NCI-H460 (cell line): ENCODE measurements at places on chromosomes 4 and X. TPM values are rescaled to one million over a fixed set of nuclear protein-coding genes. Genes with fewer than 3 reads are reported as not detected.

DNA sequence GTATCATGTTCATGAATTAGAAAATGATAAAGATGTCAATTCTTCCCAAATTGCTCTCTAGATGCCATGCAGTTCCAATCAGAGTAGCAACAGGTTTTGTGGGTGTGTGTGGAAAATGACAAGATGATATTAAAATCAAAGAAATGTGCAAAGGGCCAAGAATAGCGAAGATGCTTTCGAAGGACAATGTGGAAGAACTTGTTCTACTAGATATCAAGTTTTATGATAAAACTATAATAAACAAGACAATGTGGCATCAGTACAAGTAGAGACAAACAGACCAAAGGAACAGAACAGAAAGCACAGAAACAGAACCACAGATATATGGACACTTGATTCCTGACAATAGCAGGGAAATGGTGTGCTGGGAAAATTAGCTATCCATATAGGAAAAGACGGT is 9.0 kb downstream of the TAB3 start:
- no peak for DNase-seq

GRCh38 chrX:101362116-101362515 is 13.6 kb upstream of the TIMM8A start:
- DNase-seq: no peak

DNA sequence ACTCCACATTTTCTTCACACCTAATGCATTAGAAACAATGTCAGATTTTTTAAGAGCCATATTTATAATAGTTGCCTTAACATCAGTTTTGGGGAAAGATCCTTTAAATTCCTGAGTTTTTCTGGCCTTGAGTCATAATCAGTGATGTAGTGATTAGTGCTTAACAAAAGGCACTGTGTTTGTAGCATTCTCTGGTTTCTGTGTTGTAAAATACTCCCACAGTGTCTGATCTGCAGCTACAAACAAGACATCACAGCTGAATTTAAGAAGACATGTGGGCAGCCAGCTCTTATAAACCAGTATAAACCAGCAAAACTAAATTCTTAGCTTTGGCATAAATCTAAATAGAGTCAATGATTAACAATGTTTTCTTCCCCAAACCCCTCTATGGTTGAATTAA is 233.8 kb downstream of the FSTL5 start:
- DNase-seq: no peak

- DNase-seq: peak; percentile 56
Measured at GRCh38 chrX:153032397-153033118, 23.7 kb upstream of the PNMA3 start.

GRCh38 chr4:26837993-26838842 is 22.4 kb upstream of the STIM2 start:
- no peak for DNase-seq

GRCh38 chr4:112979881-112980421 is 69.5 kb upstream of the ANK2 start:
- DNase-seq: no peak

DNA sequence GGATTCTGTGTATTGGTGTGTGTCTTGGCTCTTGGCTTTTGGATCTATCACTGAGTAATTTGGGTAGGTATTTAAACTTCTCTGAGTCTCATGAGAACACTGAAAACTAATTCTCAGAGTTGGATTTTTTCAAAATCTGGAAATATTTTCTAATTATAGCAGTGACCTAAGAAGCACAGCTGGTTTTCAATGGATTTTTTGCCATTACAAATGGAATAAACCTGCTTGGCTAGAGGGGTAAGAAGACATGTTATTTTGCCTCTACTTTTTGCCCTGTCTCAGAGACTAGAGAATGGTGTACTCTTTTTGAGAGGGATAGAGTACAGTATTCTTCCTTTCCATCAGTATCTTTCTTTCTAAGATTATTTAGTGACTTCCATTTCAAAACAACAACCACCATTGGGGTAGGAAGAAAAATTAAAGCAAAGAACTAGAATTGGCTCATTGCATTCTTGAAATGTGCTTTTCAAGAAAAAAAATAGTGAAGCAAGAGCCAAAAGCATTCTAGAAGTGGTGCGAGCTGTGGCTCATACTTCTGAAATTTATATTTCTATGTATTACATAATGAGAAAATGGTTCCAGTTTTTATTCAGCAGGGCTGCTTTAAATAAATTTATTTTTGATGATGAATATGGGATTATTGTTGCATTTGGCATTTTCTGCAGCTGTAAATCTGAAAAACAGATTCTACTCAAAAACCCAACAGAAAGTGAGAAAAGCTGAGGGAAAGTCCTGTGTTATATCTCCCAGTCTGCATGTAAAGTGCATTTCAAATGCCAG is 850.2 kb upstream of the SLIT2 start:
- DNase-seq: no peak

GRCh38 chrX:140360284-140360683 is 144.6 kb downstream of the SOX3 start:
- no peak for DNase-seq

- DNase-seq: no peak
Measured at GRCh38 chr4:31089815-31090214, 369.6 kb downstream of the PCDH7 start.

GRCh38 chr4:113950207-113950606 is 29.2 kb downstream of the ARSJ start:
- no peak for DNase-seq

DNA sequence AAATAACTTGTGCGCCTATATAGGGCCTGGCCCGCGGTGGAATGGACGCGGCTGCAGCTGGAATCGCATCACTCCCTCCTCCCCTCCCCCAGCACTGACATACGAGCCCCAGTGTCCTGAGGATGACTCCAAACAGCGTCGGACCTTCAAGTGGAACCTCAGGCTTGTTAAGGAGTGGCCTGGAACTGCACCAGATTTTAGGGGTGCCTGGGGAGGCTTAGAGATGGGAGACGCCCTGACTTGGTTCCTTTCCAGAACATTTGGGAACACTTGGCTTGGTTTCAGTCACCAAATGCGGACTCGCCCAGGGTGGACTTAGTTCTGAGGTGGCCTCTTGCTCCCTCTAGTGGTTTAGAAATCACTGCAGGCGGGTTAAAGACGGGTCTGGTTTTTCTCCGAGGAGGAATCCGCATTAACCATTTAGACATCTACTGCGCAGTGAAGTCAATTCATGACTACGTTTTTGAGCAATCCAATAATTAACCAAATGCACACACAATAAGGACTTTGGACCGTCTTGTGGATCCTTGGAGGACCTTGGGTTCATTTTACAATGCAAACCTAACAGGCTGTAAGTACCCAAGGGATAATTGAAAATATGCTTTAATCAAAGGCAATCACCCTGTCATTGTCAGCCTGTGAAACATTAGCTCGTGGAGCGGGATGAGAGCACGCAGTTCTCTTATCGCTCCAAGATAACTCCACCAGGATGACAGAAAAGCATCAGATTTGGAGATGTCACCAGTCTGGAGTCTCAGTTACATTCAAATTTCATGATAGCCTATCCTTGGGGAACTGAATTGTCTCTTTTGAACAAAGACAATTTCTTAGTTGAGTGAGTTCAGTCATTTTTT is 11.2 kb upstream of the PDGFRA start:
- peak; percentile 67 for DNase-seq

GRCh38 chr4:44791831-44792230 is 65.5 kb upstream of the GNPDA2 start:
- DNase-seq: no peak

GRCh38 chr4:53040459-53040815 is 178.3 kb downstream of the RASL11B start:
- no peak for DNase-seq

DNA sequence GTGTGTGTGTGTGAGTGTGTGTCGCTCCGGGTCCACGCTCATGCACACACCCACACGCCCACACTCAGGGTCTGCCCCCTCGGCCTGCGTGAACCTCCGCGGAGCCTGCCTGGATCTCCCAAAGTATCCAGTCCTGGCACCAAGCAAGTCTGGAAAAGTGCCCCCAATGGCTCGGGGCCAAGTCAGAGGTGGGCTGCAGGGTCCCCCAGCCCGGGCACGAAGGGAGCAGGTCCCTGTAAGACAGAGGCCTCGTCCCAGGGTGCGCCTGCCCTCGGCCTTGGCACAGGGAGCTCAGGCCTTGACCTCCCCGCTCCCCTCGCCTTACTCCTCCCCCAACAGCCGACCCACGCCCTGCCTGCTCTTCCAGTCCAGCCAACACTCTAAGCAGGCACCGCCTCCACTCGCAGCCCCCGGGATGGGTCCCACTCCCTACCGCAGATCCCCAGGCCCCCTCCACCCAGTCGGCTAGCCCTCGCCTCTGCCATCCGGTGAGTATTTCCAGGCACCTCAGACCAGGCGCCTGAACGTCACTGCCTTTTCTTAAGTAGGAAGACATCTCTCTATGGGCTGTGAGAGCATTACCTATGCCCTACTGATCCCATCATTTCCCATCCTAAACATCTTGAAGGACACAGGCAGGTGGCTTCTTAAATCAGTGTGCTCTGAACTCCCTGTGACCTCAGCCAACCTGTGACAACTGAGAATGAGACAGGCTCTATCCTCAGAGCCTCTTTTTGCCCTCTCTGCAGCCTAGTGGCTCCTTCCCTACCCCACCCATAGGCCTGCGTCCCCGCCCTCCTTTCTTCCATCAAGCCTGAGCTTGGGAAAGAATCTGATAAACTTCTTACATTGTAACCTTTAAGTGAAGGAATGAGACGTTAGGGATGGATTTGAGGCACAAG is 704 bp downstream of the FAM114A1 start:
- no peak for DNase-seq

- DNase-seq: no peak
Measured at GRCh38 chrX:106599411-106599810, 12.4 kb upstream of the RADX start.

- no peak for DNase-seq
Measured at GRCh38 chrX:72539822-72540221, 32.8 kb downstream of the HDAC8 start.

MAGEE1 gene
- total RNA-seq: 1.4 and 1.9 TPM in 2 replicates

UGT8 gene
- total RNA-seq: 5.1 and 5.3 TPM in 2 replicates

EGF gene
- total RNA-seq: 13.6 and 15.6 TPM in 2 replicates

GYG2 gene
- 6.8 and 9.7 TPM in 2 replicates for total RNA-seq

KLB gene
- not detected in 2 replicates for total RNA-seq

MAGEA8 gene
- total RNA-seq: not detected in 2 replicates
